H9 (cell line): ENCODE measurements at places on chromosomes 11 and 22. TPM values are rescaled to one million over a fixed set of nuclear protein-coding genes. Genes with fewer than 3 reads are reported as not detected.

Gene ARHGAP8
- 29.3 and 35.4 TPM in 2 replicates for total RNA-seq

Gene PRCP
- total RNA-seq, result 56.2 and 56.7 TPM in 2 replicates

Gene TRIM6
- 14.1 and 17.9 TPM in 2 replicates for total RNA-seq

Gene CALCB
- not detected in 2 replicates for total RNA-seq

Gene CDCA5
- total RNA-seq, result 93.9 and 94.8 TPM in 2 replicates

Gene MYEOV
- total RNA-seq, result 0.15 and 0.22 TPM in 2 replicates
